Renal cortical epithelial cell (primary cell): ENCODE measurements at places on chromosomes 1 and 21. TPM values are rescaled to one million over a fixed set of nuclear protein-coding genes. Genes with fewer than 3 reads are reported as not detected.

Gene ADGRB2
- 0.69 and 8.0 TPM in 2 replicates for total RNA-seq

Gene IGSF21
- total RNA-seq: not detected in 2 replicates

Gene TRIM67
- 0.10 TPM in 1 of 2 replicates, not detected in the other for total RNA-seq

Gene WNT9A
- 0.89 and 1.6 TPM in 2 replicates for total RNA-seq

Gene TMEM269
- total RNA-seq: not detected in 2 replicates

- no peak for DNase-seq
Measured at GRCh38 chr21:45377325-45377709, 27.6 kb upstream of the COL18A1 start.

DNA sequence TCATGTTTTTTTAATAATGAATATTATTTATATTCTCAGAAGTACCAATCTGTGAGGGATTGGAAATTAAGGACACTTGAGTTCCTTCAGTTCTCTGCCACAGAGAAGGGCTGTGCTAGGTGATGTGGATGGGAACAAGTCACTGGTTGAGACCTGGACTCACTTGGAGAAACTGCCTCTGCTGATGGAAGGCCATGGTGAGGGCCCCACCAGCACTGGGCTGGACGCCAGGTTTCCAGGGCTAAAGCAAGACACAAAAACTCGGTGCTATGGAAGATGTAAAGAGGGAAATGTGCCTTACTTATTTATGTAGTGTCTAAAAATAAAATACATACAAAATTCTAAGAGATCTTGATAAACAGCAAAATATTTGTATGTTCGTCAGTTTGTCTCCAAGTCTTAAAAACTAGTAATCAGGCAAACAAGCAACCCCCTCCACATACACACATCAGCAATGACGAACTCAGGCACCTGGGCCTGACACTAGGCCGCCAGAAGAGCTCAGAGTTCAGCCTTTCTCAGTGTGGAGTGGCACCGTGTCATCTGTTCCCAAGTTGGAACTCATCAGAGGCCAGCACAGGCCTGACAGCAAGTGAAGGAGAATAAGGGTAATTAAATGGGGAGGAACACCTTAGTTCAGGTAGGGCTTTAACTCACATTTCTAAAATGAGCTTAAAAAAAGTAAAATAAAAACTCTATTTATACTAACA is 19.6 kb downstream of the SIPA1L2 start:
- DNase-seq: no peak

- DNase-seq: no peak
Measured at GRCh38 chr1:31688233-31688918, 15.4 kb downstream of the COL16A1 start.

GRCh38 chr1:231924180-231924579 is 297.6 kb downstream of the DISC1 start:
- DNase-seq: no peak

DNA sequence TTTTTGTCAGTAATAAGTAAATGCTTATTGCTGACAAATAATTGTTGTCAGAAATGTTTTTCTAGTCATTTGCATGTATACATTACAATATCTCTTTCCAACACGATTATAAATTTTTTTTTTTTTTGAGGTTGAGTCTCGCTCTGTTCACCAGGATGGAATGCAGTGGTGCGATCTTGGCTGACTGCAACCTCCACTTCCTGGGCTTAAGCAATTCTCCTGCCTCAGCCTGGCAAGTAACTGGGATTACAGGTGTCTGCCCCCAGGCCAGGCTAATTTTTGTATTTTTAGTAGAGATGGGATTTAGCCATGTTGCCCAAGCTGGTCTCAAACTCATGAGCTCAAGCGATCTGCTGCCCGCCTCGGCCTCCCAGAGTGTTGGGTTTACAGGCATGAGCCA is 72.0 kb upstream of the ATF3 start:
- no peak for DNase-seq

GRCh38 chr1:233700338-233700737 is 86.4 kb downstream of the KCNK1 start:
- no peak for DNase-seq
